ENCODE measurements at places on chromosomes 3 and 15. TPM values are rescaled to one million over a fixed set of nuclear protein-coding genes. Genes with fewer than 3 reads are reported as not detected.

CHRNA3 gene
- polyA plus RNA-seq, result 3.5 TPM

KLHL40 gene
- not detected for polyA plus RNA-seq

TTLL13 gene
- 0.31 TPM for polyA plus RNA-seq

GCNT3 gene
- polyA plus RNA-seq, result not detected

NR2E3 gene
- 1.5 TPM for polyA plus RNA-seq

ESYT3 gene
- polyA plus RNA-seq, result 12.4 TPM

PLA1A gene
- not detected for polyA plus RNA-seq

APBA2 gene
- 0.50 TPM for polyA plus RNA-seq

TERC gene
- not detected for polyA plus RNA-seq

GRIP2 gene
- 1.6 TPM for polyA plus RNA-seq

GOLGA8B gene
- 28.1 TPM for polyA plus RNA-seq

ERC2 gene
- 24.8 TPM for polyA plus RNA-seq

CCR3 gene
- not detected for polyA plus RNA-seq

CA12 gene
- polyA plus RNA-seq, result 87.1 TPM

SLC2A2 gene
- polyA plus RNA-seq, result 0.09 TPM

ZNF148 gene
- polyA plus RNA-seq, result 31.7 TPM

DAZL gene
- polyA plus RNA-seq, result not detected

HCN4 gene
- polyA plus RNA-seq, result 4.7 TPM

FLNB gene
- 3.8 TPM for polyA plus RNA-seq

JAGN1 gene
- polyA plus RNA-seq, result 73.1 TPM

RTP4 gene
- polyA plus RNA-seq, result not detected

ROPN1 gene
- 2.9 TPM for polyA plus RNA-seq

PCSK6 gene
- 13.5 TPM for polyA plus RNA-seq

RAF1 gene
- 13.8 TPM for polyA plus RNA-seq

COL7A1 gene
- 3.4 TPM for polyA plus RNA-seq

BOC gene
- 3.7 TPM for polyA plus RNA-seq

MAP6D1 gene
- 8.7 TPM for polyA plus RNA-seq

ETFA gene
- 135 TPM for polyA plus RNA-seq

GXYLT2 gene
- polyA plus RNA-seq, result 0.42 TPM

SNURF gene
- polyA plus RNA-seq, result 19.7 TPM

CACNA2D3 gene
- polyA plus RNA-seq, result 6.2 TPM

SLC9C1 gene
- not detected for polyA plus RNA-seq

All from Purkinje cell (primary cell).